Activated CD8-positive, alpha-beta memory T cell treated with anti-CD3 and anti-CD28 coated beads for 1 hour (primary cell): ENCODE measurements at places on chromosomes 1 and 21.
A peak's percentile ranks its signal among the peaks of the same experiment; 100 is the strongest.

DNA sequence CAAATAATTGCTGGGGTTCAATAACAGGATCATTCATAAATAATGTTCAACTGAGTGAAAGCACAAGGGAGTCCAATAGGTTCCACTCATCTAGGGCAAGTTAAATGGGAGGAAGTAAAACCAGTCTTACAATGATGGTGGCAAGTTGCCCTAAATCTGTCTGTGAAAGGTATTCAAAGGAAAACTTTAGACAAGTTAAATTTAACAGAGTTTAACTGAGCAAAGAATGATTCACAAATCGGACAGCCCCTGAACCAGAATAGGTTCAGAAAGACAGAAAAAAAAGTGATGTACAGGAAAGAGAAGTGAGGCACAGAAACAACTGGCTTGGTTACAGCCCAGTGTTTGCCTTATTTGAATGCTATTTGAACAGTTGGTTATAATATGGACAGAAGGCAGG is 183.5 kb upstream of the ADGRL4 start:
- DNase-seq: no peak

DNA sequence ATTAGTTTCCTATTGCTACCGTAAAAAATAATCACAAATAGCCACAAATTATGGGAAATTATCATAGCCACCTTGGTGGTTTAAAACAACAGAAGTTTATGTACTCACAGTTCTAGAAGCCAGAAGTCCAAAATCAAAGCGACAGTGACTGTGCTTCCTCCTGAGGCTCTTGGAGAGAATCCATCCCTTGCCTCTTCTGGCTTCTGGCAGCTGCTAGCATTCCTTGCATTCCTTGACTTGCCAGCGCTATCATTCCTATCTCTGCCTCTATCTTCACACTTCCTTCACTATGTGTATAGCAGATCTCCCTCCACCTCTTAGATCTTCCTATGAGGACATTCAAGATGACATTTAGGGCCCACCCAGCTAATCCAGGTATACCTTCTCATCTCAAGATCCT is 180.1 kb upstream of the USP25 start:
- DNase-seq: no peak

GRCh38 chr1:109732390-109732881 is 8.4 kb downstream of the GSTM3 start:
- no peak for DNase-seq

DNA sequence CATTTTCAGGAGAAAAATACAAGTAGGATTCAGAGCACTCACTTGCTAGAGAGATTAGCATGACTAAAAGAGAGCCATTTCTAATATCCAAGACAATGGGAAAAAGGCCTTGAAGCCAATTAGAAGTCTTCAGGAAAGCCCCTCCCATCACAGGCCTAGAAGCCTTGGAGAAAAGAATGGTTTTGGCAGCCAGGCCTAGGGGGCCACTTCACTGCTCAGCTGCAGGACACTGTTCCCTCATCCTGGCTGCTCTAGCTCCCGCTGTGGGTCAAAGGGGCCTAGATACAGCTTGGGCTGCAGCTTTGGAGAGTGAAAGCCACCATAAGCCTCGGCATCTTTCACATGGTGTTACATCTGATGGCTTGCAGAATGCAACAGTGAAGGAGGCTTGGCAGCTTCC is 62.8 kb downstream of the RGS4 start:
- no peak for DNase-seq

GRCh38 chr21:27572696-27573095 is 605.8 kb upstream of the ADAMTS5 start:
- no peak for DNase-seq

DNA sequence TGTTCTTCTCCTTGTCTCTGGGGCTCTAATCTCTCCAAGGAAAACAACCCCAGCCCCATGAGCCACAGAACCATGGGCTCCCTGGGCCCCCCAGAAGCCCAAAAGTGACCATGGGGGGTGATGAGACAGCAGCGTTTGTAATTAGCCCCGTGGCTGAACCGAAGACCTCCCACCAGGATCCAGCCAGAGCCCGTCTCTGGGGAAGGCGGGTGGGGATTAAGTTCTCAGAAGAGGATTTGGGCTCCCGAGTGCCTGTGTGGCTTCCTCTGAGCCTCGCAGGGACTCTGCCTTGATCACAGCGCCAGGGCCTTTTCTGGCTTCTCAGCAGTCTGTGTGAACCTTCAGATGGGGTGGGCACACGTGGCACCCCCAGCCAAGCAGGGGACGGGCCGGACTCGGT is 77.0 kb downstream of the ALPL start:
- DNase-seq: no peak

DNA sequence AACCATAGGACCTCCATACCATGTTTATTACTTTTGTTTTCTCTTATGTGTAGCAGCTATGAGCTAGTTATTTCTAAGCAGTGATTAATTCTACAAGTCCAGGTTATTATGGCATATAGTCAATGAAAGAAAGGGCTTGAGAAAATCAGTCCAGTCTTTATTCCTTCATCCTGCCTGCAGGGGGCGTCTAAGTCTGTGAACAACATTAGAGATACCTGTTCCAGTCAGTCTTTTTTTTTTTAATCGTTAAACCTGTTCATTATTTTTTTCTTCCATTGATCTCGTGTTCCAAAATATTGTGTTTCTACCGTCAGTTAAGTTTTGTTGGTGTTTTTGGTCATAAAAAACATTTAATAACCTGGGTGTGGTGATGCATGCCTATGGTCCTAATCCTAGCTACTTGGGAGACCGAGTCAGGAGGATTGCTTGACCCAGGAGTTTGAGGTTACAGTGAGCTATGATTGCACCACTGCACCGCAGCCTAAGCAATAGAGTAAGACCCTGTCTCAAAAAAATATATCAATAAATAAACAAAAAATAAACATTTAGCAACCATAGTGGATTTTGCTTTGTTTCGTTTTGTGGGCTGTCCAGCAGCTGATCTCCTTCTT is 29.4 kb upstream of the CD2 start:
- DNase-seq: peak; percentile 53

- no peak for DNase-seq
Observed at GRCh38 chr1:209534496-209535250, 48.8 kb upstream of the CAMK1G start.

DNA sequence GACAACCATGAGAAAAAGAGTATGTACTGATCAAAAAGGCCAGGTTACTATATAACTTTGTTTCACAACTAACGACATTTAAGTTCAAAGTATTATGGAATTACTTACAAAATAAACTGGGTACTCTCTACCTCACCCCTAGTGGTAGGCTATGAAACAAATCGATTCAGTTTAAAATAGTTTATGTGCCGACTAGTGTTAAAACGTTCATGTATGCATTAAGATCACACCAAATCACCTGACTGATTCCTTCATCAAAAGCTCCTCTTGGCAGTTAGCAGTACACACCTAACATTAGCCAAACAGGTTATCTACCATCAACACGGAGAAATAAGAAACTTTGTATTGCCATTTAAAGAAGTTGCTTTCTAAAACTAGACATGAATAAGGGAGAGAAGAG is 137.1 kb downstream of the AKT3 start:
- no peak for DNase-seq

DNA sequence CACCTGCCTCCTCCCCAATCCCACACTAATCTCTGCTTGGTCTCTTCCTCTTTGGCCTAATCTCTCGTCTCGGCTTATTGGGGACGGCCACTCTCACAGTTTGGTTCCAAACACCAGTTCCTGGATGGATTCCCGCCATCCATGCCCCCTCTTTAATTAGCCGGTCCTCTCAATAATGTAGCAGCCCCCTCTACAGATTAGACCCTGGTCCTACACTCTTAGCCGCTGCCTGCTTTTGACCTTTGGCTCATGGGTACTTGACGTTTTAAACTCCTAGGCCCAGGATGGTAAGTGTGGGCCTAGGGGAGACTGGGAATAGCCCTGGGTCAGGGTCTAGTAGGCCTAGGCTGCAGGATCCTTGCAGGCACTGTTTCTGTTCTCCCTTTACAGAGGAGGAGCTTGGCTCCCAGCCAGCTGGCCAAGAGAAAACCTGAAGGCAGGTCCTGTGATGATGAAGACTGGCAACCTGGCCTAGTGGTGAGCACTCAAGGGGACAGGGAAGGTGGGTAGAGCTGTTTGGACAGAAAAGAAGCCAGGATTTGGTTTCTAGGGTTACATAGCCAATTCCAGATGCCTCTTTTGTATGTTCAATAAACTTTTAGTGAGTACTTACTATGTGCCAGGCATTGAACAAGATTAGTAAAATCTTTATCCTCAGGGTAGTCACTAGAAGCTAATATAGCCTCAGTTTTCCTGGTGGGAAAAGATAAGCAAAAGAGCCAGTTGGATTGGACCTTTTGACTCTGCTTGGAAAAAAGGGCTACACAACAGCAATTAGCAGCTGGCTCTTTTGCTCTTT is 758 bp downstream of the RAD54L start:
- DNase-seq: no peak

DNA sequence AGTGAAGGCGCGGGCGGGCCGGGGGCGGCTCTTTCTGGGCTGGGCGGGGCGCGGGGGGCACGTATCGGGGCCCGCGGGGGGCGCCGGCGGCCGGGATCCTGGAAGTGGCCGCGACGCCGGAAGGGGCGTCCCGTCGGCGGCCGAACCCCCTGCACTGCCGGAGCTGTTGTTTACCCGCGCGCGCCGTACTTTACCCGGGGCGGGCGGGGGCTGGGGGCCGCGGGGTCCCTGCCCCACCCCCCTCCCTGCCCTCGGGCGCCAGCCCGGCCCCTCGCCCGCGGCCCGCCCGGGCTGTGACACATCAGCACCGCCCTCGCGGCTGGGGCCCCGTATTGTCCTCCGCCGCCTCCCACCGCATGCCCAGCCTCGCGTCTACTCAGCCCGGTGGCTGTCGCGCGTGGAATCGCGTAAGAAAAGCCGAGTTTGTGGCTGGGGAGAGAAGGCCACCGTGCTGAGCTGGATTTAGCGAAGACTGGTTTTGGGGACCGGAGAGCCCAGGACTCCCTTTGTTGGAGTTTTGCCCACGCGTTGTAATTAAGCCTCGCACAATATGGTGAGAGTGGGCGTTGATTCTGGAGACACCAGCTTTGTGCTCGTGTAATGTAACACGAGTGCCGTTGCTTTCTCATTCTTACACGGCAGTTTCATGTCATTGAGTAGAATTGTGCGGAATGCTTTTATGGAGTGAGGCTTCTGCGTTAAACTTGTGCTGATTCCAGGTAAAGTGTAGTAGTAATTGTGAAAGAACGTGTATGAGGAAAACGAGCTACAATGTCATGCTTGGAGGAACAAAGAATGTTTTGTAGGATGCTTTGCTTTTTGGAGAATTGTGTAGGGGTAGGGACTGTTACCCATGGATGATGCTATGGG is 559 bp downstream of the BACH1 start:
- DNase-seq: peak; percentile 35

- no peak for DNase-seq
Observed at GRCh38 chr1:2588661-2589430, 2.3 kb downstream of the PRXL2B start.

GRCh38 chr1:223248001-223248769 is 105.1 kb upstream of the TLR5 start:
- DNase-seq: no peak

GRCh38 chr1:228341450-228341813 is 65.2 kb downstream of the TRIM11 start:
- no peak for DNase-seq

- DNase-seq: no peak
Observed at GRCh38 chr1:226976276-226976977, 36.3 kb downstream of the COQ8A start.

DNA sequence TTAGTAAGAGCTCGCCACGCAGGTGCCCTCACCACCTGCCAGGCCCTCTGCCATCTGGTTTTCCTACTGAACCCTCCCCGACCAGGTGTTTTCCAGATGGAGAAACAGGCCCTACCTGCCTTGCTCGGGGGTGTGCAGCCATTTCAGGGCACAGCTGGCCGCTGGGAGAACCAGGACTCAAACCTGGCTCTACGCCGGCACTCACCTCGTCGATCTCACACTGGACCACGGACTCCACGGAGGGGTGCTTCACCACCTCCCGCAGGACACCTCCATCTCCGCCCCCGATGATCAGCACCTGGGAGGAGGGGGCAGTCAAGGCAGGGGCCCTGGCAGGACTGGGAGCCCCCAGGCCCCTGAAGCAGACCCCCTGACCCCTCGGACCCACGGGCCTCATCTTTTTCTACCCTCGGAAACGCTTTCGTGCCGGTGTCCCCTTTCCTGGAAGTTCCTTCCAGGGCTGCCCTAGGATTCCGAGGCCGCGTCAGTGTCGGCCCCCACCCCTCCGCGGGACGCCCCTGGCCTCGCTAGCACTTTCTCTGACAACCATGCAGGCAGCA is 1.1 kb downstream of the SRM start:
- DNase-seq: no peak

GRCh38 chr1:50430010-50430405 is 6.8 kb upstream of the DMRTA2 start:
- DNase-seq: no peak

- no peak for DNase-seq
Observed at GRCh38 chr21:44006656-44007055, 5.5 kb upstream of the TRAPPC10 start.
